GM12892 (cell line): ENCODE measurements at places on chromosomes 11 and 22.

GRCh38 chr11:103946793-103947545 lies 89.5 kb upstream of the DDI1 start:
- no peak for DNase-seq

DNA sequence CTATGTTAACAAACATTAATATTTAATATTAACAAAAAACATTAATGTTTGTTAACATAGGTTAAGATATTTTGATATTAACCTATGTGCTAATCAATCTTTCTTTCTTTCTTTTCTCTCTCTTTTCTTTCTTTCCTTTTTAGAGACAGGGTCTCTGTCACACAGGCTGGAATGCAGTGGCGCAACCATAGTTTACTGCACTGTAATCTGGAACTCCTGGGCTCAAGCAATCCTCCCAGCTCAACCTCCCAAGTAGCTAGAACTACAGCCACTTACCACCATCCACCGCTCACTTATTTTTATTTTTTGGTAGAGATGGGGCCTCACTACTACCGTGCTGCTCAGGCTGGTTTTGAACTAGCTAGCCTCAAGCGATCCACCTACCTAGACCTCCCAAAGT lies 13.2 kb downstream of the SIK3 start:
- DNase-seq = no peak

GRCh38 chr11:31958076-31958735 lies 132.7 kb upstream of the RCN1 start:
- peak; percentile 63 for DNase-seq

DNA sequence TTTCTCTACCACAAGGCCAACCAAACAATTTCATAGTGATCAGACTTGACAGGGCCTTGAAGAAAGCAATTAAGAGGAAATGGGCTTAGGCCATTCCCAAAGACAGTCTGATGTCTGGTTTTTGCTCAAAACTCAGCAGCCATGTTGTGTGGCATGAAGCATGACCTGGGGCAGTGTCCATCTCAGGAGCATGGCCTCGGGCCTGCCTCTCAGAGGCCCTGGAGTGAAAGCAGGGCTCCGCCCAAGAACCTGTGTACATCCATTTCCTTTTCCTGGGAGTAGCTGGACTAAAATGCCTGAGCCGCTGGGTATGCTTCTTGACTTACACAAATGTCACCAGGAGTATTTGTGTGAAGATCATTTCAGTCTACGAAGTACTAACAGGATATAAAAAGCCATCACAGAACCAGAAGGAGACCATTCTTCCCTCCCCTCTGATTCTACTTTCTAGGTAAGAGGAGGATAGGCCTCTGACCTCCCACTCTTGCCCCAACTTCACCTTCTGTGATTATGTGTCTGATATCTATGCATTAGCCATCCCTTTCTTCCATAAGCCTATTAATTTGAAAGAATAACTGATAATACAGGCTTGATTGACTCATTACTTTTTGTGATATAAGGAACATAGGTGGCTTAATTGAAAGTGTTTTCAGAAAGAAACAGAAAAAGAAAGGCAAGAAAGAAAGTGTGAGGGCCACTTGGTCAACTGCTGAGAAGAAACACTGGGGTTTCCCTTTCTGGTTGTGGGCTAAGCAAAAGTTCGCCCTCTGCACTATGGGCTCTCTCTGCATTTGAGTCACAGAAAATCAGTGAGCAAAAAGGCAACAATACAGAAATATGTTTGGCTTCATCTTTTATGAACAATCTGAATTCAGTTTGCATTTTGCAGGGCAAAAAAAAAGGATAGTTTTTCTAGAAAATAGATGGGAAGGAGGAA lies 188.6 kb upstream of the MTMR2 start:
- DNase-seq = peak; percentile 20

- DNase-seq = no peak
These were observed 38.5 kb upstream of the RAPSN start for GRCh38 chr11:47487421-47487820.

DNA sequence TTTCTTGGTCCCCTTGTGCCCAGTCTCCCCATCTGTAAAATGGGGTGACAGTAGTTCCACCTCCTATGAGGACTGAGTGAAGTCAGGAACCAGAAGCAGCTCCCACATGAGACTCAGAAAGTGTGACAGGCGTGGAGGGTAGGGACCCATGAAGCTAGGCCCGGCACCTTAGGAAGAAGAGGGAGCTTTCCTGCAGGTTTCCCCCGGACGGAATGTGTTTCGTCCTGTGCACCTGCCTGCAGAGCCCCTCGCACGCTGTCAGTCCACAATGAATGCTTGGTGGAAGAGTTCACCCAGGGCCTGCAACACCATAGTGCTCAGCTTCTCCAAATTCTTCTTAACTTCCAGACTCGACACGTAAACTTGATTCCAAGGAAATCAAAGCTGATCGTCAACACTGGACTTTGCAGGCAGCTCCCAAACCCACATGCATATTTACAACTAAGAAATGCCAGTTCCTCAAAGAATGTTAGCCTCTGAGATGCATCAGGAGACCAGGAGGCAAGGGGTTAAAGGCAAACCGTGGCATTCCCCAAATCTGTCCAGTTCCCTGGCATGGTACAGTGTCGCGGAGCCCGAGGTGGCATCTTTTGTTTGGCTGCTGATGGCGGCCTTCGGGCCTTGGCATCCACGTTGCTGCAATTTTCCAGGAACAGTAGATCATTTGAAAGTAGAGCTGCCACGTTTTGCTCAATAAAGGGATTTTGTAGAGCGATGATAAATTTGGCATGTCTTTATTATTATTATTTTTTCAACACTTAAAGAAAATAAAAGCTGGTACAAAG lies 15.4 kb downstream of the LRP5 start:
- DNase-seq = no peak

DNA sequence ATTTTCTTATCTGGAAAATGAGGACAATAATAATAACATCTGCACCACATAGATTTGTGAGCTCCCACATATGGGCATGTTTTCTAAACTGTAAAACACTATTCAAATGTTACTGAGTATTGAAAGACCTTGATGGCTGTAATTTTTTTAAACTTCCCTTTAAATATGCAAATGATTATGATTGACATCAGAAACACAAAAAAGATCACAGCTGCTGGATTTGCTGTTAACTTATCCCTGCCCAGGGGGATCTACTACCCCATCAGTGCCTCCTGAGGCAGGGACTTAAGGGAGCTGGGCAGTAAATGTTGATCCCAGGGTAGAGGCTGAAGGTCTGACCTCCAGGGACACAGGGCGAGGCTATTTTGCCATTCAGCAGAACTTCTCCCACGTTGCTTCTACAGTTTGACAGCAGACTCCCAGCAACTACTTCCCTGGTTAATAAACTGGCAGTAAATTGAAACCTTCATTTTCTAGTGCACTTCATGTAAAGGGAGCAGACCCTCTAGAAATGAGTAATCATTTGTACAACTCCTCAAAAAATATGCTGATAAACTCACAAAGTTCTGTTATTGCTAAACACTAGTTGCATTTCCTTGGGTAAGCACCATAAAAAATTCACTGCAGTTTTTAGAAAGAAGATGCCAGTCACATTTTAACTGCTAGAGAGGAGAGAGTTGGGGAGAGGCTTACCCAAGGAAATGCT lies 20.3 kb downstream of the TMPRSS5 start:
- no peak for DNase-seq

DNA sequence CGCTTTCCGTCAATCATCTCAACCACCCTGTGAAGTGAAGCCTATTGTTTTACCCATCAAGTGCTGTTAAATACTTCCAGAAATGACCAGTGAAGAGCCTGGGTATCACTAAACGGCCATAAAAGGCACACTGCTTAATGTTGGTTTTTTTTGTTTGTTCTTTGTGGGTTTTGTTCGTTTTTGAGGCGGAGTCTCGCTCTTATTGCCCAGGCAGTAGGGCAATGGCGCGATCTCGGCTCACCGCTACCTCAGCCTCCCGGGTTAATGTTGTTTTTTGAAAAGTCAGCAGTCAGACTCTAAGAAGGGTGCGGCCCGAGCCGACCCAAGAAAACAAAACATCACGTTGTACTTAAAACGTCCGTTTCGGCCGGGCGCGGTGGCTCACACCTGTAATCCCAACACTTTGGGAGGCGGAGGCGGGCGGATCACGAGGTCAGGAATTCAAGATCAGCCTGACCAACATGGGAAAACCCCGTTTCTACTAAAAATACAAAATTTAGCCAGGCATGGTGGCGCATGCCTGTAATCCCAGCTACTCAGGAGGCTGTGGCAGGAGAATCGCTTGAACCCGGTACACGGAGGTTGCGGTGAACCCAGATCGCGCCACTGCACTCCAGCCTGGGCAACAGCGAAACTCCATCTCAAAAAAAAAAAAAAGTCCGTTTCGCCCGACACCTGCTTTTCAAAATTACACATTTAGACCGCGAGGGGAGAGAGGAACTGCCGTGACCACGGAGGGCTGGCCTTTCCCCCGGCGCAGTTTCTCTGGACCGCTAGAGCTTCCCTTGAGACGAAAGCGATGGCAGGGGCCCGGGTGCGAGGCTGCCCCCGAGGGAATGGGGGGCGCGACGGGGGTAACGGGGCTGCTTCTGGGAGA lies 714 bp downstream of the CD59 start:
- DNase-seq = peak; percentile 50

GRCh38 chr11:35624781-35625180 lies 6.5 kb downstream of the FJX1 start:
- no peak for DNase-seq

- DNase-seq = no peak
These were observed 111.2 kb downstream of the MRTFA start for GRCh38 chr22:40525250-40525884.

DNA sequence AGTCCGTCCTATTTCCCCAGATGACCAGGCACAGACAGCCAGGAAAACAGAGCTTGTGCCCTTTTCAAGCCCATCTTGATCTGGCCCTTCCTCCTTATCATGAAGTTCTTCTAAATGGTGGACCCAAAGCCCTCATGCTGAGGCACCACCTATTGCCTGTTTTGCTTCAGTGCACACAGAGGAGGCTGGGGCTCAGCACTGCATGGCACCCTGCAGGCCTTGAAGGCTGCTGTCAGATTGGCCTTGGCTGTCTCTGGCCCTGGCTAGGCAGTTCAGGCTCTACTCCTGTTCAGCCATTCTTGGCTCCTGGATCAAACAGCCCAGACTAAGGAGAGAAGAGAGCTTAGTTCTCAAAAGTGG lies 49.2 kb downstream of the OTOG start:
- no peak for DNase-seq

DNA sequence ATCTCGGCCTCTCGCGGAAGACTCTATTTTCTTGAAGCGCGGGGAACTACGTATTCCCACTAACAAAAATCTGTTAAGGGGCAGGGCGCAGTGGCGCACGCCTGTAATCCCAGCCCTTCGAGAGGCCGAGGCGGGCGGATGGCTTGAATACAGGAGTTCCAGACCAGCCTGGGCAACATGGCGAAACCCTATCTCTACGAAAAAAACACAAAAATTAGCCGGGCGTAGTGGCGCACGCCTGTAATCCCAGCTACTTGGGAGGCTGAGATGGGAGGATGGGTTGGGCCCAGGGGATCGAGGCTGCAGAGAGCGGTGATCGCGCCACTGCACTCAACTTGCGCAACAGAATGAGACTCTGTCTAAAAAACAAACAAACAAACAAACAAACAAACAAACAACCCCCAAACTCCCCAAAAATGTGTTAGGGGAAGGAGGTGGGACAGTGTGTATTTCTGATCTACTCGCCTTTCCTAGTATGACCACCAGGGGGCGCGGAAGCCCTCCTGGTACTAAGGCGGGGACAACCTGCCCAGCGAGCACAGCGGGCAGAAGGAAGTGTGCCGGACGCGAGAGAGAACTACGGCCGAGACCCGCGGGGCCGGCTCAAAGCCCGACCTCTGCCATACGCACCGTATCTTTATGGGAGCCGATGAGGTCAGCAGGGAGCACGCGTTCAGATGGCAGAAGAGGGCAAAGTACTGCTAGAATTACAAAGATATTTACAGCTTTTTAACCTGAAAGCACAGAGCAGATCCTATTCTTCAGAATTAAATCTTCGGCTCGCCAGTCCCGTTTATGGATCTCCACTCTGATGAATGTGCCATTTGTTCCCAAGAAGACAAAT lies 1.3 kb upstream of the STX3 start:
- peak; percentile 86 for DNase-seq

- DNase-seq = no peak
These were observed 13.3 kb downstream of the LARGE1 start for GRCh38 chr22:33906954-33907353.

DNA sequence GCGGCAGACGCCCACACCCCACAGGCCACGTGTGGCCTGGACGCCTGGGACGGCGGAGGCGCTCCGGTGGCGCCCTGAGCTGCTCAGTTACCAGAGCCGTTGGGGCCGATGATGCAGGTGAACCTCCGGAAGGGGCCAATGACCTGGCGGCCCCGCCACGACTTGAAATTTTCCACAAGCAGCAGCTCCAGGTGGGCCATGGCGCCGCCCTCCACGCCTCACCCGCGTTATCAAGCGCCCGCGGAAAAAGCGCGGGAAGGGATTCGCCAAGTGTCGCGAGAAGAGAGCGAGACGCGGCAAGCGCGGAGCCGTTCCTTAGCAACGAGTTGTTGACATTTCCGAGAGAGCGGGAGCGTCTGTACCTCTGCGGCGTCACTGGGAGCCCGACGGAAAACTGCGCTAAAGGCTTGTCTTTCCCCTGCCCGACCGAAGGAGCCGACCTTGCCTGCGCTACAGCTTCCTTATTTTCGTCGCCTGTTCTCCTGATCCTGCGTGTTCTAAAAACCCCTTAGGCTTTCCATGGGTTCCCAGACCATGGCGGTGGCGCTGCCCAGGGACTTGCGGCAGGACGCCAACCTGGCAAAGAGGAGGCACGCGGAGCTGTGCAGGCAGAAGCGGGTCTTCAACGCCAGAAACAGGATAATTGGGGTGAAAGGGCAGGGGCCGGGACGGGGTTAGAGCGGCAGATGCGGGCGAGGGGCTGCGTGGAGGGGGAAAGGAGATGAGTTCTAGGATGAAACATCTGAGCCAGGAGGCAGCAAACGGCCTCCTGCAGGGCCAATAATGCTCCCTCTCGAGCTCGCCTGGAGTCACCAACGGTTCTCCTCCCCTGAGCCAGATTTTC lies at the start of the genes RIBC2 and SMC1B:
Gene RIBC2, plus strand, starts transcription at position 326 of the 844 bp plus-strand sequence. Its CDS starts 194 bp downstream, at position 520.
Gene SMC1B, minus strand, starts transcription at position 232 of the 844 bp plus-strand sequence. Its CDS starts 32 bp downstream, at position 200.
- peak; percentile 63 for DNase-seq

DNA sequence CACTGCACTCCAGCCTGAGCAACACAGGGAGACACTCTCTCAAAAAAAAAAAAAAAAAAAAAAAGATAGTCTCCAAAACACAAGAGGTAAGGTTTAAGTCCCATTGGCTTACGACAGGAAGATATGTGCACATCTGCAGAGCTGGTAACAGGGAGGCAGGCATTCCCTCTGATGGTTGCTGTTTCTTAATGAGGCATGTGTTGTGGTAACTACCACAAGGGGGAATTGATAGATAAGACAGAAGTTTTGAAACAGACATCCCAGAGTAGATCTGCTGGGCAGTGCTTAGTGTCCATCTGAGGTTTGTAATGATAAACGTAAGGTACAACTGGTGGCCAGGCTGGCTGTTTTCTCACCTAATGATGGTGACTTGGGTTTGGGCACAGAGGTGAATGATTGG lies 4.7 kb downstream of the EIF1AD start:
- DNase-seq = no peak
